ENCODE measurements at places on chromosomes 5 and 9. TPM values are rescaled to one million over a fixed set of nuclear protein-coding genes. Genes with fewer than 3 reads are reported as not detected.

The SGCD gene
- total RNA-seq: 32.9 TPM

The RNF224 gene
- total RNA-seq: not detected

- no peak for DNase-seq
Observed at GRCh38 chr9:127959841-127960409, 20.9 kb downstream of the EEIG1 start.

The PCDHGA10 gene
- 8.9 TPM for total RNA-seq

DNA sequence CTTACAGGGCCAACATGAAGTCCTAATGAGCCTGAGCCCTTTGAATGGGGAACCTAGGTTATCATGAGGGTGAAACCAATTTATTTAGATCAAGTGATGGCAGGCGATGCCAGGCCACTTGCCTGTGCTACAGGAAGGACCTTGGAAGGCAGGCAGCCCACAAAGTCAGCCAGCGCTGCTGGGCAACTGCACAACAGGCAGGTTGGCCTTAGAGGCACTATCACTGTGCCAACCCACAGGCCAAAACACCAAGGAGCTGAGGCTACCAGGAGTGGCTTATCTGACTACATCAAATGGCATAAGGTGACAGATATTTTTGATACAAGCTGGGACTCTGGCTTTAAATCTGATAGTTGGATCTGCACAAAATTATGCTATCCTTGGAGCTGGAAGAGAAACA, 319.1 kb downstream of the NTRK2 start:
- no peak for DNase-seq

GRCh38 chr9:96137671-96138429, 164.1 kb downstream of the HSD17B3 start:
- DNase-seq: no peak

GRCh38 chr9:104361207-104361606, 142.9 kb upstream of the OR13F1 start:
- no peak for DNase-seq

GRCh38 chr5:158609333-158610050, 490.2 kb downstream of the EBF1 start:
- no peak for DNase-seq

The RASGEF1C gene
- 10.3 TPM for total RNA-seq

DNA sequence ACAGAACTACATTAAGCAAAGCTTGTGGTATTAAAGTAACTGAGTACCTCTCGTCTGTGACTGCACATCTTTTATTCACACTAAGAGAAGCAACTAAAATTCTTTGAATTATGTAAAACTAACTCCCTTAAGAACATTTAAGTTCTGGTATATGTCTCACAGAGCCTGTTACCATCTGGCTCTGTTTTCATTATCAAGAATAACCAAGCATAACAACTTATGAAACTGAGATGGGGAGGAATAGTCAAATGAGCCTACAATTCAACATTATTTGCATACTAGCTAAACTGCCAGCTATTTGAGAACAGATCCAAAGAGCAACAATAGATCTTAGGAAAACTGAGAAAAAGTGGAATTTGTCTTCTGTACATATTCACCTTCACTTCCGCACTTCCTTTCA, 25.3 kb upstream of the ISOC1 start:
- no peak for DNase-seq

- no peak for DNase-seq
Observed at GRCh38 chr9:126700296-126700695, 86.6 kb downstream of the LMX1B start.

DNA sequence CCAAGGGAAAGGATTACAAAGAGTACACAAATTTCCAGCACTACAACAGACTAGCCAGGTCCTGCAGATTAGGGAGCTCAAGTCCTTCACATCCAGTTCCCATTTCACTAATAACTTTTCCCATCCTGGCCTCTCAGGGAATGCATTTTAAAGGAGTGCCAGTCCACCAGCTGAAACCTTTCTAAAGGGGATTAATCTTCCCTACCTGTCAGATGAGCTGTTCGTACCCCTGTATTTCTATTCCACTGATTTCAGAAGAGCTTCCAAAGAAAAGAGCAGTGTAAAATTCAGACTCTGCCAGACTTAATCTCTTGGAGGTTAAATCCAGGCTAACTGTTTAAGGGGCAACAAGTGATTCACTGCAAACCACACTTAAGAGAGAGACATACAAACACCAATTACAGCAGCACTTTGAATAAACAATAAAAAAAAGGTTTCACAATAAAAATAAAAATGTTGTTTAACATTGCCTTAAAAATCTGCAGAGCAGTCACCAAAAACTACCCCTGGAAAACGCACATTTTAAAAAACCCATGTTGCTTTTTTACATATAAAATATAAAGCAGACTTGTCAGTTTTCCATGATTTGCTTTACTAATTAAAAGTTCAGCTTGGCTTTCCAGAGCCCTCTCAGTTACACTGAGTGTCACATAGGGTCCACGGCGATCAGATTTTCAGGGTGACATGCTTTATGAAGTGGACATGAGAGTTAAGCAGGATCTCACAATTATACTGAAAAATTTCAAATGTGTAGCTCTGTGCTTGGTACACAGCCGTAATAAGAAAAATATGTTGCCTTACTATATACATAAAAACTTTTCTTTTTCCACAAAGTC, 3.2 kb downstream of the ROR2 start:
- DNase-seq: no peak

DNA sequence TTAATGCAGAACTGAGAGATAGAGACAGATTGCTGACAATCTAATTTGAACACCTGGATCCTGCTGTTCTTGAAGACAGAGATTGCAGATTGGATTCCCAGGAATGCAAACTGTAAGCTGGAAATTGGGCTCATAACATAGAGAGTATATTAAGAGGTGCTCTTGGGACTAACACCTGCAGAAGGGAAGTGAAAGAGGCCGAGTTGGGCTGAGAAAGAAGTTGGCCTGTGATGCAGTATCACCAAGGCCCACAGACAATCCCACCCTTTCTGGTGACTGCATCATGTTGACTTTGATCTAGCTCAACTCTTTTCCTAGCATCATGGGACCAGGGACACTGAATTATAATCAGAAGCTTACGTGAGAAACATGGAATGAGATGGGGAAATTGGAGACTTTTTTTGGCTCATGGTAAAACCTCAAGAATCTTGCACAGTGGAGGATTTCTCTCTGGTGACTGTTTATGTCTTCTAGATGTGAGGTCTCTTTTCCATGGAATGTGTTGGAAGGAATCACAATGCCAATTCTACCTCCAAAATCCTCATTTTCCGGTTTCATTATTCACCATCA, 36.5 kb upstream of the NUDT12 start:
- no peak for DNase-seq

DNA sequence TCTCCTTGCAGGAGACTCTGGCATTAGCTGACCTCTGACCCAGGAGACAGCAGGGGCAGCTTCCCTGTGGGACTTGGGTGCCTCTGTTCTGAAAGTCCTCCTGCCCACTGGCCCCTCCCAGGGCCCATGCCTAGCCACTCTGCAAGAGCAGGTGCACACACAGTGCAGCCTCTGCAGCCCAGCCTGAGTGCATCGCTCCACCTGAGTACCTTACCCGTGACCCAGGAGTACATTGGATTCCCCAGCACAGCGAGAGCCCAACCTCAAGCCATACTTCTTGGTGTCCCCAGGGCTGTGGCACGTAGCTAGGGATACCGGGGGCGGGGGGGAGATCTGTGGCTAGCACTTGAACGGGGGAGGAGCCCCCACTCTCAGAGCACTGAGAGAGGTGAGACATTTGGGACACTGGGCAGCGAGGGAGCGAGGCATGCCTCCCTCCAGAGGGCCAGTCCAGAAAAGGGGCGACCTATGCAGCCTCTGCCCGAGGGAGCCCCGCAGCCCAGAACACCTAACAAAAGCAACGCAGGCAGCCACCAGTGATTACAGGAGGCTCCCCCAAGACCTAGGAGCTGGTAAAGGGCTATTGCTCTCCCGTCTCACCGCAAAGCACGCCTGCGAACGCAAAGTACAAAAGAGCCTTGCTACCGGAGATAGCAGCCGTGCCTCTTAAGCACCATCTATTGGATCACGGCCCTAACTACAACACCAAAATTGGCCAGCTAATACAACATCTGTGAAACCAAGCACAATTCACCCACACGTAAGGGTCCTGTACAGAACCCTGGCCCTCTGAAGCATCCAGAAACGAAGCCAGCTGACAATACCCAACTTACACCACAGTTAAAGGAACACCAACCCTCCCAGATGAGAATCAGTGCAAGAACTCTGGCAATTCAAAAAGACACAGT, 826 bp upstream of the PRDM9 start:
- no peak for DNase-seq

The ASPN gene
- total RNA-seq: 14.4 TPM

- no peak for DNase-seq
Observed at GRCh38 chr5:142886956-142887355, 116.8 kb downstream of the ARHGAP26 start.

DNA sequence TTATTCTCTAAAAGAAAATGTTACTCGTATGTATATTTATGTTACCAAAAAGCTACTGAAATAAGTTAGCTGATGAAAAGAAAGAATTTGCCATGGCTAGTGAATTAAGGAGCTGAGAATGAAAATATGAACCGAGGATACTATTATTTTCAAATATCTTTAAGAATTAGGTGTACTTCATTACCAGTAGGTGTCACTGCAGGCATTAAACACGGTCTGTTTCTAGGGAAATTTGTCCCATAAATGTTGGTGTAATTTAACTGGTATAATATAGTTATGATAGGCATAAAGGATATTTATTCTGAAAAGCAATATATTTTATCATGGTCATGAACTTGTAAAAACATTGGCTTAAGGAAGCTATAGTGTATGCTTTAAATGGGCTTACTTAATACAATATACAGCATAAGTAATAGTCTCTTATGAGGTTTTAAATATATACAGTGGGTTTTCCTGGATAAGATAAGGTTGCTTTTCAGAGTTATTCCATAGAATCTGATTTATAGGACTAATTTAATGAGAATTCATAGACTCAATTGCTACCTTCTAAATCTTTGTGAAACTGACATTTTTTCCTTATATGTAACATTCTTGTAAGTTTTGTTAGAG, 72.4 kb upstream of the MPDZ start:
- DNase-seq: no peak

The HAVCR2 gene
- total RNA-seq: 11.8 TPM

- no peak for DNase-seq
Observed at GRCh38 chr9:27365707-27366376, 68.9 kb upstream of the EQTN start.

- DNase-seq: no peak
Observed at GRCh38 chr5:149724130-149724840, 5.8 kb upstream of the PPARGC1B start.

The ACTBL2 gene
- not detected for total RNA-seq

All from sciatic nerve (tissue), 2 donors.